ENCODE measurements at places on chromosomes 5 and 9. TPM values are rescaled to one million over a fixed set of nuclear protein-coding genes. Genes with fewer than 3 reads are reported as not detected.

The NUTM2G gene
- not detected for total RNA-seq

The TMED7 gene
- 117 TPM for total RNA-seq

The CCIN gene
- total RNA-seq: 0.71 TPM

The SH3TC2 gene
- 1.2 TPM for total RNA-seq

The ECM2 gene
- total RNA-seq: 1.2 TPM

The IFNE gene
- total RNA-seq: not detected

The FOXD4L5 gene
- total RNA-seq: not detected

The CYLC2 gene
- not detected for total RNA-seq

The KCNIP1 gene
- total RNA-seq: not detected

The IFNK gene
- not detected for total RNA-seq

The NPDC1 gene
- total RNA-seq: 27.3 TPM

The SLC38A9 gene
- total RNA-seq: 12.7 TPM

The TEX48 gene
- total RNA-seq: not detected

The IFNA21 gene
- not detected for total RNA-seq

The RNF20 gene
- total RNA-seq: 18.3 TPM
